ENCODE measurements at places on chromosomes 1 and 21.

DNA sequence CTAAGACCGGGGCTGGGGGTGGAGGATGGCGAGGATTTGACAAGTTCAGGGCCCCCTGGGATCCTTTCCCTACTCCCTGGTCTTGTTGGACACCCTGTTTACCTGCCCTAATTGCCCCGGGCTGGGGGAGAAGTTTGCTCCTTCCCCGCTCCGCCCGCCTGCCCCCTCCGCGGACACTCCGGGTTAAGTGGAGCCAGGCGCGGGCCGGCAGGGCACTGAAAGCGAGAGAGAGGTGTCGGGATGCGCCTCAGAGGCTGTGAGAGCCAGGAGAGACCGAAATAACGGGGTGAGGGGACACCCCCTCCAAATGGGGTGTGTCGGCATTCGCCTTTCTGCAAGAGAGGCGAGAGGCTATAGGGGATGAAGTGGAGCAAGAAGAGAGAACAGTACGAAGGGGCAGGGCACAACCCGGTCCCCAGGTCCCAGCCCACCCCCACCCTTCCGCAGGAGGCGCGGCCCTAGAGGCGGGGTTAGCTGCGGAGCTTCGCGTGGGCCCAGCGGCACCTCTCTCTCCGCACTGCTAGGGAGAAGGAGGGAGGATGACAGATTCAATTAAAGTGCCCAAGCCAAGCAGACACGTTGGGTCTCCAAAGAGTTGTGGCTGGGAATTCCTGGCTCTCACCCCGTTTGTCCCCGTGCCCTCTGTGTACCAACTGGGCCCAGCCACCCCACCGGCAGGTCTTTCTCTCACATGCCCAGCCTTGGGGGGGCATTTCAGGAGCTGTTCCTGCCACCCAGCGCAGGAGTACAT is 3.8 kb downstream of the EFNA3 start:
- no peak for DNase-seq

DNA sequence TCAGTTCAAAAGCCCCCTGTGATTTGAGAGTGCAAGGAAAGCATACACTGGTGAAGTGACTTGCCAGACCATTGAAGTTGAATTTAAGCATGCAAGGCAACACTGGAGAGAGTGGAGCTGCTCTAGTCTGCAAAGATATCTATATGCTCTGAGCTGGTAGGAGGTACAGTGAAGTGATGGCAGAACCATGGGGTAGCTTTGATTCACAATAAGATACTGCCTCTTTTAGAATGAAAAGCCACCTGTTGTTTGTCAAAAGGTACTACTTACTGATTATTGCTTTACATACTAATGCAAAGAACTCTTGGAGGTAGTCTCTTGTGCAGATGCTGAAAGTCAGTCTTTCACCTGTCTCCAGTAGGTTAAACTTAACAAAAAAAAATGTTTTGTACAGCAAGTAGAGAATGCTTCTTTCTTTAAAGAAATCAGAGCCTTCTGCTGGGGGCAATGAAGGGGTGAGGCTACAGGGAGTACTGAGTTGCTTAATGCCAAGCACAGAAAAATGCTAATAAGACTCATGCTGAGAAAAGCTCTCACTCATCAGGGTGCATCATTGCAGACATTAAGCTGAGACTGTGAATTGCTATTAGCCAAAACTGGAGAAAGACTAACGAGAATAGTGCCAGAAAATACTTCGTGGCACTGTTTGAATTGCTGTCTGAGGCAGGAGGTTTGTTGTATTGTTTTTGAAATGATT is 1150.5 kb upstream of the TMPRSS15 start:
- no peak for DNase-seq

DNA sequence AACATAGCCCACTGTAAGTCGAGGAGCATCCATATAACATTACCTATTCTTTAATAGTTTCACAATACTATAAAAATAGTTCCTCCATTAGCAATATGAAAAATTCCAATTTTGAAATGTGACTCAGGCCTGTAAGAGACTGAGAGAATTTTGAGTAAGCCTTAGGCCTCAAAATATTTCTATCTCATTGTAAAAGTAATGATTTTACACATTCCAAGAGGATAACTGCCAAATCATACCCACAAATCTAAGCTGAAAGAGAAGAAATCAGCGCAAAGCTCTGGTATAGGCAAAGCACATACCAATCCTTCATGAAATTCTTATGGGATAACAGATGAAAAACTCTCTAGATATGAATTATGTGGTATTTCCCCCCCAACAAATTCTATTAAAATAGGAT is 144.1 kb downstream of the CDC42BPA start:
- peak; percentile 54 for DNase-seq

- no peak for DNase-seq
Measured at GRCh38 chr1:159122005-159122621, 45.5 kb upstream of the AIM2 start.

GRCh38 chr1:93847811-93848288 is 31.2 kb downstream of the DNTTIP2 start:
- DNase-seq = no peak

GRCh38 chr21:35896060-35896459 is 164.3 kb downstream of the SETD4 start:
- DNase-seq = no peak

DNA sequence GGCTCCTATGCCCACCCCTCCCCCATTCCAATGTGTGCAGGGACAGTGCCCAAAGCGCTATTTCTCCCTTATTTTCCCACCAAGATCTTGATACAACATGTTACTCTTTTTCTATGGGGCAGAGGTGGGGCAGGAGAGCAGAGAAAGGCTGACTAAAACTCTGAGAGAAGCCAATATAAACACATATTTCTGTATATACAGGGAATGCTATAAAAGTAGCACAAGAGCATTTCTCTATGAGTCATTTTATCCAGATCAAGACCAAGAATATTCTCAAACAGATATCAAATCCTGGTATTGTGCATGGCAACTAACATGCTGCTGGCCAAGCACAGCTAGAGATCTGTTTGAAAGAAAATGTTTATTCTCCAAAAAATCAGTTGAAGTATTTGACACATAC is 7.3 kb downstream of the WDR26 start:
- peak; percentile 67 for DNase-seq

GRCh38 chr1:181205901-181206300 is 117.4 kb downstream of the IER5 start:
- no peak for DNase-seq

GRCh38 chr1:111030590-111030989 is 66.9 kb upstream of the LRIF1 start:
- no peak for DNase-seq

- DNase-seq = no peak
Measured at GRCh38 chr21:17498586-17498985, 14.3 kb upstream of the CXADR start.

DNA sequence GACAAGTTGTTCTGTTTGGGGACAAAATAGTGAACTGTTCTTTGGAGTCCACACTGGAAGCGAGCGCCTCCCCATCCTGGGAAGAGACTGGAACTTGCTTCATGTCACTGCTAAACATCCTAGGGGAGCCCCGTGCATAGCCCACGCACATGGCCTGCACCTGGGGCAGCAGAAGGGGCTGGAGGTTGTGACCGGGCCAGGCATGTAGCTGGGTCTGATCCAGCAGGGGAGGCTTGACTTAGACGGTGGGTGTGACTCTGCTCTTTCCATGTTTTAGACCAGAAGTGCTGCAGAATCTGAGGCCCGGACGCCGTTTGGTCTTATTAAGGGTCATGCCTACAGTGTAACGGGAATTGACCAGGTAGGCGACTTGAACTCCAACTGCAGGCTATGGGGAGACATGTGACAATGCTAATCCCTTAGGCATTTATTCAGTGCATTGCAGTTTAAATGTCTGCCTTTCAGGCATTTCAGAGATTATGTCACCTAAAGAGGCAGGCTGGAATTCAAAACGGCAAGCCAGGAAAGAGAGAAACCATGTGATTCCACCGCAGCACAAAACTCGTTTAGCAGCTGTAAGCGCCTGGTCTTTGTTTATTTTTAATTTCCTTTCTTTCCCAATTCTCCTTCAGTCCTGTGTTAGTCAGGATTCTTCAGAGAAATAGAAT is 21.8 kb downstream of the CAPN9 start:
- DNase-seq = peak; percentile 59

DNA sequence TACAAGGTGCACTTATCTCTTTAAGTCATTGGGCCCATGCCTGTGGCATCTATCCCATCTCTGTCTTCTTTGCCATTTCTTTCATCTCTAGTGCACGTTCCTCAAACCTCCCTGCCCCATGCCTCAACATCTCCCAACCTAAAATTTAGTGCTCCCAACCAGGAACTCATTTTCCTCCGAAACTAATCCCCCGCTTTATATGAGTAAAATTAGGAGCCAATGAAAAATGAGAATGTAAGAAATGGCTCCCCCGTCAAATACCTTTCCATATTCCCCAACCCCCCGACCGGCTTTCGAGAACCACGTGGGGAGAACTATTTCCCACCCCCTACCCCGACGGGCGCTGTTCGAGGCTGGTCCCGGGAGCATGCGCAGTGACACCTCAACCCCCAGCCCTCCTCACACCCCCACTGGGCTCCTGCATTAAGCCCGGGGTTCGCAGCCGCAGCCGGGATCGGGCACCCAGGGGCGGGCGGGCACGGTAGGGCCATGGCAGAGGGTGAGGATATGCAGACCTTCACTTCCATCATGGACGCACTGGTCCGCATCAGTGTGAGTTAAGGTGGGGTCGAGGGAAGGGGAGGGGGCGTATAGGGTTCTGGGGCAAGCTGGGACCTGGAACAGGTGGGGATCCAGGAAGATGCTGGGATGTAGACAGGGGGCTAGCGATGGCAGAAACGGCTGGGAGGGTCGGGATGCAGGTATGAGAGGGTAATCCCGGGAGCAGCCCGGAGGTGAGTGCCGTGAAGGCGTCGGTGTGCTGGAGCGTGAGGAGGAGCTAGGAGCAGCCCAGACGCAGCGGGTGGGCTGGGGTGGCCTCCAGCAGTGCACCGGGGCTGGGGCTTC is at the start of gene TRIM46:
Gene TRIM46, plus strand, starts transcription at position 372 of the 846 bp plus-strand sequence. Its CDS starts 118 bp downstream, at position 490.
- no peak for DNase-seq

DNA sequence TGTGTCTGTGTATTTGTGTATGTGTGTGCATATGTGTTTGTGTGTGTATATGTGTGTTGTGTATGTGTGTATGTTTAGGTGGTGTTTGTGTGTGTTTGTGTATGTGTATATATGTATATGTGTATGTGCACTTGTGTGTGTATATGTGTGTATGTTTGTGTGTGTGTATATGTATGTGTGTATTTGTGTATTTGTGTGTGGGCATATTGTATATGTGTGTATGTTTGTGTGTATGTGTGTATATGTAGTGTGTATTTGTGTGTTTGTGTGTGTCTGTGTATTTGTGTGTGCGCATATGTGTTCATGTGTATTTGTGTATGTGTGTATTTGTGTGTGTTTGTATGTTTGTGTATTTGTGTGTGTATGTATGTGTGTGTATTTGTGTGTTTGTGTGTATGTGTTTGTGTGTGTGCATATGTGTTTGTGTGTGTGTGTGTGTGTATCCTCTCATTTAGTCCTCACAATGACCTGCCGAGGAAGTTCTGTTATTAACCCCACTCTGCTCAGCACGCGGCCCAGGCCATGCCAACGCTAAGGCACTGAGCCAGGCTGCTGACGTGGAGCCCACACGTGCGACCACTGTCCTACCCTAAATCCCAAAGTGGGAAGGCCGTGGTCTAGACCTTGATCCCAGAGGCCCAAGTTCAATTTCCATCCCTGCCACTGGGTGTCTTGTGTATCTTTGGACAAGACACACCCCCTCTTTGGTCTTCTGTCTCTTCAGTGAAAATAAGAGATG is 43.2 kb upstream of the TMEM51 start:
- no peak for DNase-seq

GRCh38 chr1:156708218-156708661 is 2.9 kb upstream of the CRABP2 start:
- DNase-seq = no peak

DNA sequence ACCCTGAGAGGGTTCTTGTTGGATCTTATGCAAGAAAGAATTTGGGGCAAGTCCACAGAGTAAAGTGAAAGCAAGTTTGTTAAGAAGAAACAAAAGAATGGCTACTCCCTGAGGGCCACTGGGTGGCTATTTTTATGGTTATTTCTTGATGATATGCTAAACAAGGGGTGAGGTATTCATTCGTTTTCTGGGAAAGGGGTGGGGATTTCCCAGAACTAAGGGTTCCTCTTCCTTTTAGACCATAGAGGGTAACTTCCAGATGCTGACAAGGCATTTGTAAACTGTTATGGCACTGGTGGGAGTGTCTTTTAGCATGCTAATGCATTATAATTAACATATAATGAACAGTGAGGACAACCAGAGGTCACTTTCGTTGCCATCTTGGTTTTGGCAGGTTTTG is 18.2 kb upstream of the IFI6 start:
- no peak for DNase-seq

DNA sequence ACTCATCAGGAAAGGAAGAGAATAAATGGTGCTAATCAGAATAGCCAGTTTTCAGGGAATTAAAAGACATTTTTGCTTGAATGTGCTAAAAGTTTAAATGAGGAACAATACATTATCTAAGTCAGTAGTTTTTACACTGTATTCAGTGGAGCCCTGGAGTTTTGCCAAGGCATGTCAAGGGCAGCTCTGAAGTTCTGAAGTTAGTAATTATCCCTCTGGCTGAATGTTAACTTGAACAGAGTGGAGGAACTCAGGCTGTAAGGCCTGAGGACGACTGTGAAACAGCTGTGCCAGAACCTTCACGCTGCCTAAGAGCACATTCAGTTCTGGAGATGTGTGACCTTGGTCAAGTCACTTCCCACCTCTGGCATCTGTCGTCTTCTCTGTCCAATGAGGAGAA is 68.1 kb downstream of the EDEM3 start:
- no peak for DNase-seq

- no peak for DNase-seq
Measured at GRCh38 chr21:32702702-32703101, 25.1 kb downstream of the SYNJ1 start.

DNA sequence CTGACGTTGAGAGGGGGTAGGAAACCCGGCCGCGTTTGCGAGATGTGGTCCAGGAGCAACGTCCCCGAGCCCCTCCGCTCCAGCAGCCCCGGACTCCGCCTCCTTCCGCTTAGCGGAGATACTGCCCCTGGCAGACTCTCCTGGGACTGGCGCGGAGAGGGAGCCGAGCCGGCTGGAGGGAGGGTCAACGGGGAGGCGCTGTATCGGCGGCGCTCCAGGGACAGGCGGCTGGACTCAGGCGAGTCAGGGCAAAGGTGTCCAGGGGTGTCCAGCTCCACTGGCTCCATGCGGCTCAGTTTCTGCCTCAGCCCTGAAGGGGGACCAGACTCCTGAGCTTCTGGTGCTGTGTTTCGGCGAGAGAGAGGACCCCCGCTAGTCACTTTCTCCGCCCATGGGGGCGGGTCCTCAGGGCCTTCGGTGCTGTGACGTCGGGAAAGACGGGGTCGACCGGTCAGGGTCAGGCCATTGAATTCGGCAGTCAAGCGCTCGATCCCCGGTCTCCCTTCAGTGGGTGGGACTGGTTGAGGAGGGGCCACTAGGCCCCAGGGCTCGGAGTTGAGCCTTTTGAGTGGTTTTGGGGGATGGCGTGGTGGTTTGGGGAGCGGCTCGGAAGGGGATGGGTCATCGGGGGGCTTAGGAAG is 2.8 kb upstream of the LIX1L start:
- no peak for DNase-seq

DNA sequence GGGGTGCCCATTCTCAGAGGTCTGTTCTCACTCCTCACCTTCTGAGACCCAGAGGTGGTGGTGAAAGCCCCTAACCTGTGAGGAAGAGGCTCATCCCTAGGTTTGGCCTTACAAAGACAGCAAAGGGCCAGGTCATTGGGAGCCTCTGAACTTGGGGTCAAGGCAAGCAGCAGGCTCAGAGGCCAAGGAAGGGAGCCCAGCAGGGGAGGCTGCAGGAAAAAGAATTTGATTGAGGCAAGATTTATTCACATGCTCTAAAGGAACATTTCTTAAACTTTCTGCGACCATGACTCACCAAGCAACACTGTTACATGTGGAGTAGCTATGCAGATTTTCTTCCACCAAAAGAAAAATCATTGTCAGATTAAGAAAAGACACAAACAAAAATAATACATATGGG is 132.5 kb upstream of the SYT6 start:
- no peak for DNase-seq
